ENCODE measurements at places on chromosomes 7 and 10.

GRCh38 chr7:99740573-99741440 lies 5.8 kb upstream of the CYP3A7 start:
- no peak for DNase-seq

DNA sequence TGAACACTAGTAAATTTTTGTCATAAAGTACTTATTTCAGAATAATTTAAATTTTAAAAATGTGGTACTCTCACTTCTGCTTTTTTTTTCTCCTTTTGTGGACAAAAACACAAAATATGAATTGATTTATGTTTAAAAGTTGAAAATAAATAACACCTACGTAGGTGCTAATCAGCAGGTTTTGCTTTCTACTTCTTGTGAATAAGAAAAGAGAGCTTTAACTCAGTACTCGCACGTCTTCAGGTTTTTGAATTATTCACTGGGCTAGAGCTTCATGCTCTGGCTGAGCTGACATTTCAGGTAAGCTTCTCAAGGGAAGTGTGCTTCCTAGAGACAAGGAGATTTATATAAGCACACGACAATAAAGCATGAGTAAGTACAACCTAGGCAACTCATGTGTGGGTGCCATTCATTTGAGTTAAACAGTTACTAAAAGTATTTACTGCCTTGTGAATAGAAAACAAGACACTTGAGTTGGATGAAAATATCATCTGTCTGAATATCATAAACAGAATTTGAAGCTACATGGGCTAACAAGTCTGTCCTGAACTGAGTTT lies 190.0 kb upstream of the POT1 start:
- no peak for DNase-seq

GRCh38 chr10:4658777-4659176 lies 167.2 kb upstream of the AKR1E2 start:
- DNase-seq, result no peak

DNA sequence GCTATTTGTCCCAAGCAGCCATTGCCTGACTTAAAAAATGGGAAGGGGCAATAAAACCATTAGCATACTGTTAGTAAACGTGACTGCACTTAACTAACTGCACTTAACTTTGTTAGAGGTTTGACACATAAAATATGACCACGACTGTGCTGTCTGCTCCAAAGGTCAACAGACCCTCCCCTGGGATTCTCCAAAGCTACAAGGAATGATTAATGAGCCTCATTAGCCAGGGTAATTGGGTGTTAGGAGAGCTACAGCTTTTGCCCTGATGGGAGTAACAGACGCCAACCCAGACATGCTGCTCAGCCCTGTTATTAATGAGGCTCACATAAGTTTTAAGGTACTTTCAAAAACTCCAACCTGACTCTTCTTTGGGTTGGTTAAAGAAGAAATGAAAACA lies 129.4 kb upstream of the PLPP4 start:
- no peak for DNase-seq

DNA sequence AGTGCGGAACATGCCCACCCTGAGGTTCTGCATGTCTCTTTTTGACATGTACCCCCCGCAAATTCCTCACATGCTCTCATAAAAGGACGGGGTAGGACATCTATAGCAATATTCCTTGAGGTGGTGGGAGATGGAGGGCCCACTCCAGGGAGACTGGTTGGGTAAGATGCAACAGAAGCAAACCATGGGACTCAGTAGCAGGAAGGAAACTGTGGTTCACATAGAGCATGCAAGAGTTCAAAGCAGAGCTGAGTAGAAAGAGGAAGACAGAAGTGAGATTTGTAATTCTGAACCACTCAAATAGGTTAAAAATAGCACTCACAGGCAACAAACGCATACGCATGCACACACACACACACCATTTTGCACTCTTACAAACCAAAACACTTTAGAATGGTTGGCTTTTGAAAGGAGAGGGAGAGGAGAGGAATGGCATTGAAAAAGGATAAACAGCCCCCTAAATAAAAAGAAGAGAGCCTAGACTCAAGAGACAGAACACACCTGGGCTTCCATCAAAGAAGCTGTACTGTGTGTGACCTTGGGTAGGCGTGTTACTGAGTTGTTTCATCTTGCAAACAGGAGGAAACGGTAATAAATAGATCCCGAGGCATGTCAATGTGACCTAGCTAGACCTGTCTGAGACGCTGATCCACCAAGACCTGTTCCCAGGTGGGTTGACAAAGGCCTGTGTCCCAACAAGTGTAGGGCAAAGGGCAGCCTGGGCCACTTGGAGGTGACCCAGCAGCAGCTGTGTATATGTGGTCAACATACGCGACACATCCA lies 77.6 kb upstream of the LRRC4 start:
- no peak for DNase-seq

GRCh38 chr10:117796130-117796745 lies 250.5 kb downstream of the RAB11FIP2 start:
- DNase-seq, result no peak

- no peak for DNase-seq
Measured at GRCh38 chr7:91946549-91946948, 5.9 kb downstream of the AKAP9 start.

- no peak for DNase-seq
Measured at GRCh38 chr7:77765481-77765880, 32.8 kb downstream of the TMEM60 start.

DNA sequence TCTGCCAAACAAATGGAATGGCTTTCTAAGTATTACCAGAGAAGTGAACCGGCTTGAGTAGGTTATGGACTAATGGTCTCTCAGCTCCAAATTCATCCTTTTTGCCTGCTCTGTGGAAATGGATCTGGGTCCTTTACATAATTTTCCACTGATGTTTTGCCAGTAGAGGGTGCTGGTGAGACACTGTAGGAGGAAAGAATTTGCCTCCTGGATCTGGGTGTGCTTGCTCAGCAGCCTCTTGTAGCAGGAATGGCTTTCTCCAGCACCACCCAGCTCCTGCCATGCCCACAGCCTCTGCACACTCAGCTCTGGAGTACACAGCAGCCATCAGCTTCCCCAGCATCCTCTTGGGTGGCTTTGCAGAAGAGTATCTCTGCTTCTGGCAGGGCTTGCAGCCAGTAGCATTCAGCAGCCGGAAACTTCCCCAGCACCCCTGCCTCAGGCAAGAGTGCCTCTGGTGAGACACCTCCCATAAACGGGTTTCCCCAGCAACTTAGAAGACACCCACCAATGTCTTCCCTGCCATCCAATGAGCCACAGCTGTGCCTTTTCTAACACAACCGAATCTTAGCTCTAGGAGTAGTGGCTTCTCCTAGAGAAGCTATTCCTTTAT lies 235.0 kb upstream of the PLPP4 start:
- peak; percentile 13 for DNase-seq

GRCh38 chr7:2982401-2982800 lies 61.3 kb downstream of the CARD11 start:
- DNase-seq, result no peak

DNA sequence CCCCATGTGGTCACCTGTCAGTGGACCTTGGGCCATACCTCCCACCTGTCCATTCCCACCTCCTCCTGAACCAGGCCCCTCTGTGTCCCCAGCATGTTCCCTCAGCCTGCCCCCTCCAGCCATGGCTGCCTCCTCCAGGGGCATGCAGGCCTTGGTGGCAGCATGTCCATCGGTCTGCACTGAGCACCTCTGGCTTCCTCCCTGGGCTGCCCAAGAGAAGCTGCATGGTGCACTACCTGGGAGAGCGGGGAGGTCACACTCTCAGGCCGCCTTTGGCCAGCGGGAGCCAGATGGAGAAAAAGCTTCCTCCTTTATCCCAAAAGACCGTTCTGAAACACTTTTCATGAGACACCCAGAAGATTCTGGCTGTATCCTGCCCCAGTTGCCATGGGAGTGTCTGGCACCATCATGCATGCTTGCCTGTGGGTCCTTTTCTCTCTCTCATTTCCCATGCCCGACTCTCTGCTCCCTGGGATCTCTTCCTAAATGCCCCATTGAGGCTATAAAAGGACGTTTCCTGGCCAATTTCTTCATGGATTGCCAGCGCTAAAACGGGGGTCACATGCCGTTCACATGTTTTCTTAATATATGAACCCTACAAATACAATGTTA lies 45.5 kb upstream of the MGMT start:
- no peak for DNase-seq

- no peak for DNase-seq
Measured at GRCh38 chr10:22620140-22620857, 94.1 kb downstream of the PIP4K2A start.

DNA sequence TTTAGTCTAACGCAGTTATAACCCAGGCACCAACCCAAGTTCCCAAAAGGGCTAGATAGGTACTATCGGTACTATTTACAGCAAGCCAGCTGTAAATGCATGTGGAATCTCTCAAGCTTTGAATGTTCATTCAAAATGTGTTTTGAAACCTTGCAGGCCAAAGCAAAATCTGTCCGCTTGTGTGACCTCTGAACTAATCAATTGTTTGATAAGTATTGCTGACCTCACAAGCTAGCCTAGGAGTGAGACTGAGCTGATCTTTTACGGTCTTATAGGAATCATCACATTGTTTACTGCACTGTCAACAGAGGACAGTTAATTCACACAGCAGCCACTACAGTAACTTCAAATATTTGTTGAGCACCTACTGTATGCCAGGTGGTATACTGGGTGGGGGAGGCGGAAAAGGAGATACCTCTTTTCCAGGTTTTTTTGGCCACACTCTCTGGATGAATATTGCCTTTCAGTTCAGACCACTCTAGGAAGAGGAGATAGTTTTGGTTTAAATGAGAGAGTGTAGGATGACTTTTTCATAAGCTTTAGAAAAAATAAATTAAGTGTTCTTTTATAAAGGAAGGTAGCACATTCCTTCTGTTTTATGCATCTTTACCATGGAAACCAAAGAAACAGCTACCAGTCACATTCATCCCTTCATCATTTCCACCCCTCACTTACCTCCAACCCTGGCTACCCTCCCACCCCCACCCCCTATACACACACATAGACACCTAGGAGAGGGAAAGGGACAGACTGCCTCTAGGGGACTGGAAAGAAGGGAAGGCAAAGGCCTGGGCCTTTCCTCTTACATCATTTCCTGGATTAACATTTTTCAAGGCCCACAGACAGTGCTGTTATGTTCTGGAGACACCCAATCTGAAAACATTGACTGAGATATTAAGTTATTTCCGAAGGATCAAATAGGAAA lies 2.4 kb downstream of the PAPSS2 start:
- DNase-seq, result no peak

DNA sequence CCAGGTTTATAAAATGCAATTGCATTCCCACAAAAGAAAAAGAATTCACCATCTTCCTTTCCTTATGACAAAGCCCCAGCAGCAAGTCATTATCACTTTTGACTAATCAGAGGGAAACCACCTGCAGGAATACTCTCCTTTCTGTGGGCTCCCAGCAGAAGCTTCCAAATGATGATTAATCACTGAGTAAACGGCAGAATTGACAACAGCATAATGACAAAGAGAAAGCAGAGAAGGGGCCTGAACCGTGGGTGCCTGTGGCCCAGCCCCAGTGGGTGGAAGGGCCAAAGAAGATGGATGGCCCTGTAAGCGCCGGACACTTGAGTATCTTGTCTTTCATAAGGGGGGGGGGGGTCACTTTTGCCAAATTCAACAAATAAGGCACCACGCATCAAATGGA lies 152.4 kb upstream of the NRBF2 start:
- no peak for DNase-seq

- DNase-seq, result no peak
Measured at GRCh38 chr10:133353202-133353959, 4.4 kb downstream of the FUOM start.

DNA sequence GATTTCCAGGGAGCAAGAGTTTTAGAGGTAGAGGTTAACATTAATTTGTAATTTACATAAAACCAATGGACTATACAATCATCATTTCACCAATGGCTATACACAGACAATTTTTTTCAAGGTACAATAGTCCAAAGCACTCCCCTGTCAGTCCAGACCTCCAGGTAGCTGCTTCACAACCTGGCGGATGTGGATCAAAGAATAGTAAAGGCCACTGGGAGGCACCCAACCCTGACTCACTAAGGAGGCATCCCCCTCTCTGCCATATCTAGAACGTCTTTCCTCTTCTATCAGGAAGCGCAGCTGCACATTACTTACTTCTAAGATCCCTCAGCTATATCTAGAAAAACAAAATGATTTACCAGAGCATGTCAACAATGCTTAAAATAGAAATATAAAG lies 217.7 kb upstream of the AOAH start:
- DNase-seq, result no peak

DNA sequence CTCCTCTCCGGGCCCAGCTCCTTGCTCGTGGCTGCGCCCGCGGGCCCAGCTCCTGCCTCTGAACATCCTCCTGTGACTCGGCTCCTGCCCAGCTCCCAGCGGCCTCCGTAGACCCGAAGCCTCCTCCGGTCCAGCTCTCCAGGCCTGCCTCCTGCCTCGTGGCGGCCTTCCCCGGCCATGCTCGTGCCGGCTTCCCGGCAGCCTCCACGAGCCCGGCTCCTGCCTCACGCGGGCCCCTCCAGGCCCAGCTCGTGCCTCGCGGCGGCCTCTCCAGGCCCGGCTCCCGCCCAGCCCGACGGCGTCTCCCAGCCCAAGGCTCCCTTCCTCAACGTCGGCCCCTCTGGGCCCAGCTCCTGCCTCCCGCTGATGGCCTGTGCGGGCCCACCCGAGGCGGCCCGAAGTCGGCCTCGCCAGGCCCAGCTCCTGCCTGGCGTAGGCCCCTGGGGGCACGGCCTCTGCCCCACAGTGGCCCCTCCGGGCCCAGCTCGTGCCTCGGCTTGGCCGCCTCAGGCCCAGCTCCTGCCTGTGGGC lies 16.9 kb upstream of the TMEM248 start:
- DNase-seq, result no peak
